ENCODE measurements at places on chromosomes 2 and 18.

DNA sequence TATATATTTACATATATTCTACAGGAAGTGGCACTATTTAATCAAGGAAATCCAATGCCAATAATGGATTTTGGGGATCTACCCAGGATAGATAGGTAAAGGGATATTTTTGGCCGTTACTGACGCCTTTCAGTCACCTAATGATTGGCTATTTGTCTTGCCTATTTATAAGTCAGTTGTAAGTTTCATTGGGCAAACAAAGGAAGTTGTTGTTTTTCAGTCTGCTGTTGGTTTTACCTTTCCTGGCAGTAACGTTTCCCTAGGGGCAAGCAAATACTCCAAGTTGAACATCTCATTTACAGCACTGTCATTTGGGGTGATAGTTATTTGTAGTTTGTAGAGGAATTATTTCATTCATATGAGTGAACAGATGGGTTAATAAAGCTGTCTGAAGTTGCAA, 17.0 kb upstream of the LANCL1 start:
- no peak for DNase-seq

DNA sequence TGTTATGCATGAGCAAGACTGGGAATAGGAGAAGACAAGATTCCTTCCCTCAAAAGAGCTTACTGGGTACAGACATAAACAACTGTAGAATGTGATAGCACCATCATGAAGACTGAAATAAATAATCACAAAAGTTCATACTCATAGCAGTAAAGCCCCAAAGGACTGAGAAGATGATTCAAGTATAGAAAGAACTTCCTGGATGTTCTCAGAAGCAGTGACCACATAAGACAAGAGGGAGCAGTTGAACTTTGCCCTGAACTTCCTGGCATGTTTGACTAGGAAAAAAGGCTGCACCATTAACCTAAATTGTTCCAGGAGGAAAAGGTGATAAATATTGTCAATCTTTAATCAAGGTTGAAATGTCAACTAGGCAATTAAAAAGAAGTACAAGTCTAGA, 57.8 kb upstream of the CCDC141 start:
- no peak for DNase-seq

- no peak for DNase-seq
Measured at GRCh38 chr2:86646865-86647264, 23.2 kb upstream of the RNF103 start.

DNA sequence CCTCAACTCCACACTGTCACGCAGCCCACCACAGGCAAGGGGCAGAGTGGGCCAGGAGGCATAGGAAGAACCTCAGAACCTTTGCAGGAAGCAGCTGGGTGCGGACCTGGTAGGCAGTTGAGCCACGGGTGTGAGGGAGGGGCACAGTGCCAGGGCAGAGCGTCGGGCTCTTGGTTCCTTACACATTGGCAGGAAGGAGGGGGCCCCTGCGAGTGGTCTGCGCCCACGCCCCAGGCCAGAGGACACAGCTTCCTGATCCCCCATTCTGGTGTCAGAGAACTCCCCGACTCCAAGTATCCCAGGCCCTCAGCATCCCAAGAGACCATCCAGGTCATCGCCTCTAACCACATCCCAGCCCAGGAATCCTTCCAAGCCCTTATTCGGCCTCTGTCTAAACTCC, 61.5 kb downstream of the TNS1 start:
- DNase-seq: no peak

- DNase-seq: no peak
Measured at GRCh38 chr2:231549446-231550239, 19.4 kb upstream of the NMUR1 start.

DNA sequence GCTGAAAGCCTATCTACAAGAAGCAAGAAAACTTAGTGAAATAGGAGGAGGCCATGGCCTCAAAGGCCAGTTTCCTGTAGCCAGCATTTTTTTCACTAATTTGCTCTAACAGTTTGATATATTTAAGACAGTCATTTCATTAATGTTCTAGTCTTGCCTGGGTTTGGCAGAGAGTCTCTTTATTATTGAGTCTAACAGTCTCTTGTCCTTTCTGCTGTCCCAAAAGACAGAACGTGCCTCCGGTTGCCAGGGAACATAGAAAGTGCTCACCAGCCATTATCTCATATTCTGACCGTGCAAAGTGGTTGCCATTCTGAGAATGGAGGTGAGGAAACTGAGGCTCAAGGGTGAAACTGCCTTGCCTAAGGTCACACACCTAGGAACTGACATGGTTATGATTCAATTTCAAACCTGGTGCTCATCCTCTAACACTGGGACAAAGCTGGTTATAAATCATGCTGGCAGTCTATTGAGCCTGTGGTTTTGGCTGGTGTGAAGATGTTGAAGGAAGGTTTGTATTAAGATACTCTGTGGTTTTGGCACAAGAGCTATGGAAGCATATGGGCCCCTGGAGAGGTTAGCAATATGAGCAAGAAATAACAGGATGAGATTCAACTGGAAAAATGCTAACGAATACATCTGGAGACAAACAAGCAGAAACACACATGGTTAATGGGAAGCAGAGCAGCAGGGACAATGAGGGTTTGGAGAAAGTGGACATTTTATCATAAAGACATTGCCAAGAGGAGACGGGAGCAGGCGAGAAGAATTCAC, 903.3 kb upstream of the KLHL29 start:
- no peak for DNase-seq

GRCh38 chr2:115491186-115491793, 1048.8 kb downstream of the DPP10 start:
- DNase-seq: no peak

- no peak for DNase-seq
Measured at GRCh38 chr2:238653431-238654109, 194.3 kb upstream of the TWIST2 start.

GRCh38 chr2:235754357-235755207, 260.7 kb downstream of the AGAP1 start:
- DNase-seq: no peak

GRCh38 chr2:43160778-43161177, 65.6 kb downstream of the ZFP36L2 start:
- DNase-seq: no peak

- no peak for DNase-seq
Measured at GRCh38 chr2:96114546-96114902, 1.8 kb downstream of the ADRA2B start.

DNA sequence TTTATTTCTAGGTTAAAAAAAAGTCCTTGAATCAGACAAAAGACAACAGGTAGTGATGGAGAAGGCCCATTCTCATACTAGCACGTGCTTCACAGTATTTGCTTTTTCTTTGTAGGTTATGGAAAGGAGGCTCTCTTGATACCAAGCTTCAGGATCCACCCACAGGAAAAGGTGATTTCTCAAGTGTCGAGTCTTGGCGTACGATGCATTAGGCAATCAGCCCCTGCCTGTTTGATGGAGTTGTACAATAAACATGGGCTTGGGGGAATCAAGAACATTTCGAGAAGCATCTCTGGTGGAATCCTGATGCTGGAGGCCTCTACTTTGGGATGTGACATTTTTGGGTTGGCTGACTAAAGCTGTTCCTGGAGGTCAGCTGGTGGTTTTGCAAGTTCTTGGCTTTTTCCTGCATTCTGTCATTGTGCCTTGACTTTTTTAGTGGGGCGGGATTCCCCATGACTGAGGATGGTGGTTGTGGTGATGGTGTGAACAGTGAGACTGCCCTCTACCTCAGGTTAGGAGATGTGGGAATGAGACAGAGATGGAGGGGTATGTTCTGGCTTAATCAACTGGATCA, 231.5 kb upstream of the SPRED2 start:
- no peak for DNase-seq

DNA sequence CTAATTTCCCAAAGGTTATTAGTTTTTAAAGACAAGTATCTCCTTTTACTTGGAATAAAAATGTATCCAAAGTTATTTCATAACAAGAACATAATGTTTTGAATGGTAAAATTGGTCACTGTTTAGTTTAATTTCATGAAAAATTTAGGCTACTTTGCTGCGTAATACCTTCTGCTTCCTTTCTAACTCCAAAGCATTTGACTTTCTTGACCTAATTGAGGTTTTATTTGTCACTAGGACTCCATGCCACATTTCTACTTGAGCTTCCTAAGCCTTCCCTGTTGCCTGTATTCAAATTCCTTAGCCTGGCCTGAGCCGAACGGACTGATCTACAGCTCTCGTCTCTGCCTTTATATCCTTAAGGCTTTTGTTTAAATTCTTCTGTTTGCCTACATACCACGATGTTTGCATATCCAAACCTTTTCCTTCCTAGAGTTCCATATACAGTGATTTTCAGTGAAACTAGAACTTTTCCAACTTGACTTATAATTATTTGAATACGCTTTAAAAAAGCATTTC, 25.1 kb downstream of the ARMC9 start:
- DNase-seq: no peak

GRCh38 chr2:174383796-174384195, 11.7 kb upstream of the SCRN3 start:
- DNase-seq: no peak

DNA sequence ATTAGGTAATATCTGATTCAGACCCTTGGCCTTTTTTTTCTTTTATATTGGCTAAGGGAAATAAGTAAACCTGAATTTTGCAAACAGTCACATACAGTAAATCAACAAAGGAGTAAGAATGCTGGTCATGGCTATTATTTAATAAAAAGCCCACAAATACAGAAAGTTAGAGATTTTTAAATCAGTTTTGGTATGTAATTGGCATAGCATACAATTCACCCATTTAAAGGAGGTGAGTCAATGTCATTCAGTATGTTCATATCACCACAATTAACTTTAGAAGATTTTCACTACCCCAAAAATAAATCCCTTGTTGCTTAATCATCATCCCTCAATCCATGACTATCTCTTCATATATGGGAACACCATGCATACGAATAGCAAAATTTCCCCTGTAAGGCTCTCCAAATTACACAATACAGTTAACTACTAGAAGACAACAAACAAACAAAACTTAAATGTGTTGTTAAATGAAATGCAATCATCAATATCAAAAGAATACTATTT, 45.9 kb upstream of the NYAP2 start:
- DNase-seq: no peak

DNA sequence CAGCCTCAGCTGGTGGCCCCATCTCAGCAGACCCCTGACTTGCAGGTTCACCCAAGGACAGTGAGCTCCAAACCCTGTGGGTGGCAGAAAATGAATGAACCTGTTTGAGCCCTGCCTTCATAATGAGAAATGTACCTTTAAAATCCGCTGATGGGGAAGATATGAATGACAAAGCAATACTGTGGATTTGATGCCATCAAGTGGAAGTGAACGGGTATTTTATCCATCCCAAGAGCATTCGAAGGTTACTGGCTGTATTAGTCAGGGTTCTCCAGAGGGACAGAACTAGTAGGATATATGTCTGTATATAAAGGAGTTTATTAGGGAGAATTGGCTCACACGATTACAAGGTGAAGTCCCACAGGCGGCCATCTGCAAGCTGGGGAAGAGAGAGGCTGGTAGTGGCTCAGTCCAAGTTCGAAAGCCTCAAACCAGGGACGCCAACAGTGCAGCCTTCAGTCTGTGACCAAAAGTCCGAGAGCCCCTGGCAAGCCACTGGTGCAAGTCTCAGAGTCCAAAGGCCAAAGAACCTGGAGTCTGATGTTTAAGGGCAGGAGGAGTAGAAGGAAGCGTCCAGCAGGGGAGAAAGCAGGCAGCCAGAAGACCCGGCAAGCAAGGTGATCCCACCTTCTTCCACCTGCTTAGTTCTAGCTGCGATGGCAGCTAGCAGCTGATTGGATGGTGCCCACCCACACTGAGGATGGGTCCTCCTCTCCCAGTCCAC, 32.1 kb downstream of the TOGARAM2 start:
- DNase-seq: no peak

DNA sequence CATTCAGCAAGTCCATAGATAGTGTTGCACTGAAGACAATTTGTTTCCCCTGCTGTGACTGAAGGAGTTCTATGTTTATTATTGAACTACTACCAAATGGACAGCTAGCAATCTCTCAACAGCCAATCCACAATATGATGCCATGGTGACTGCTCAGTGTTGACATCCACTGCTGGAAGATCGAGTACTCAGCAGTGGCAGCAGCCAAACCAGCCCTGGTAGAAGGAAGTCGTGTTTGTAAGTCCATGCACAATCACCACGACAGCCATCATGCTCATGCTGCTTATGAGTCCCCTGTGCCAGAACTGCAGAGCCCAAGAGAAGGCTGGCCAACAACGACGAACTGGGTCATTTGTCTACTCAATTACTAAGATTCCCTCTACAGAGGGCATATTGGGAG, 66.4 kb downstream of the OSR1 start:
- no peak for DNase-seq

- DNase-seq: no peak
Measured at GRCh38 chr18:50399582-50399981, 24.7 kb downstream of the SKA1 start.

- DNase-seq: no peak
Measured at GRCh38 chr2:36696533-36696932, at the start of gene VIT. TSS of gene VIT (plus strand) at chr2:36696707. CDS start at chr2:36716371, 19,664 bp downstream.

DNA sequence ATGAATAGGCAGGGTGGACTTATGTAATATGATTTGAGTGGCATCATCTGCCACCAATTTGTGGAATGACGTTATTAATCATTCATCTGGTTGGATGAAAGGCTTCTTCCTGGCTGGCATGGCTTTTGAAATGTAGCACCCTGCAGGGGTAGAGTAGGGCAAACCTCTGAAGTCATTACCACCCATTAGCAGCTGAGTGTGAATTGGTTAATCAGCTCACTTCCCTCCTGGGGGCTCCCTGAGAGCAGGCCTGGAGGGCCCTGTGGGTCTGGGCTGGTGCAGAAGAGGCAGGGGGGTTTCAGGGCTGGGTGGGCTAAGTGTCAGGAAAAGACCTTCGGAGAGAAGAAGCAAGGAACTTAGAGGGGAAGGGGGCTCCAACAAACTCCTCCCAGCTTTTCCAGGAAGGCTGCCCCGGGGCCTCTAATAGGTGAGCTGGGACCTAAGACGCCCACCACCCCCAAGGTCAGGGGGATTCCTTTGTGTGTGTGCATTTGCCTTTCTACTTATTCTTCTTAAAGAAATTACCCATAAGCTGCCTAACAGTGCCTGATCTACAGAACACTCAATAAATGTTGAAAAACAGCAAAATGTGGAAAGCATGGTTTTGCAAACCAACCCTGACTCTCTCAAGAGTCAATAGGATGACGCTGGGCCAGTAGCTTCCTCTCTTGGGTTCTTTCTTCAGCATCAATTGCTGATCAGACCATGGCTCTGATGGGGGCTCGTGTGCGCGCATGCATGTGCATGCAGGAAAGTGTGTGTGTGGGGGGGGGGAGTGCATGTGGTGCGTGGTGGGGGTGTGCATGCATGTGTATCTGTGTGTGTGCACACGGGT, 49.7 kb upstream of the ZNF516 start:
- DNase-seq: no peak

Data from stimulated activated CD4-positive, alpha-beta T cell treated with anti-CD3 and anti-CD28 coated beads, TNF-alpha, amount 100 ng/mL, for 24 hours (primary cell).